Immature natural killer cell (primary cell): ENCODE measurements at places on chromosomes 2 and 18.

DNA sequence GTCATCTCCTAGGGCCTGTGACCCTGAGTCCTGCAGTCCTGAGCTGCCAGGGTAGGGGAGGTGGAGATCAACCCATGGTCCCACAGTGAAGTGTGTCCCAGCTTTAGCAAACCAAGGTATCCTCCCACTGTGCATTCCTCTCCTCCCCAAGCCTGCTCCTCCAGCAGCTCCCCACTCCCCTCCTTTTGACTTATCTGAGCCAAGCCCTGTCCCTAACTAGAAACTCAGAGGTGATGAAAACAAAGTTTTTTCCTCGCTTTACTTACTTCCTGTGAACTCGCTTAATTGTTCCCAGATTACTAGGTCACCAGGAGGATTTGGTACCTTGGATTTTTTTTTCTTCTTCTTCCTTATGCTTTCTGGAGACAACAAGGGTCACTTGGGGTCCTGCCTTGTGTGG, 80.8 kb downstream of the EHD3 start:
- H3K4me1 ChIP-seq: peaks cover 36% of the 10 kb centered on the region
- H3K27me3 ChIP-seq: peaks cover 2% of the 10 kb centered on the region
- no peak overlapping the region for H3K27ac ChIP-seq
- H3K4me3 ChIP-seq: no peak overlapping the region

GRCh38 chr2:100544911-100545596, 17.7 kb upstream of the PDCL3 start:
- peaks cover 6% of the 10 kb centered on the region for H3K36me3 ChIP-seq
- no peak overlapping the region for H3K4me3 ChIP-seq
- H3K4me1 ChIP-seq: no peaks in the 10 kb centered on the region
- DNase-seq: no peak

DNA sequence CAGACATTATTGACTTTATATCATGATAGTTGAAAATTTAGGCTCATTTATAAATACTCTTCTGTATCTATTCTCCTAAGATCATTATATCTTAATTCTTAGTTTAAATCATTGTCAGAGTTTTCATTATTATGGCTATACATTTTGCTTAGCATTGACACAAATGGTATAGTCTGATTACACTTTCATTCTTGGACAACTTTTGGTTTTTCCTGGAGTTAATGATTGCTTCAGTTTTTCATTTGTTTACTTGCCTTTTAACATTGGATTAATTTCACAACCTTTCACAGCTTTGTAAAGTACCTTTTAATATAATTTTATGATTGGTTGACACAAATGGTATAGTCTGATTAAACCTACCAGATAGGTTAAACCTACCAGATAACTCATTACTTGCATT, 298.2 kb downstream of the DYSF start:
- H3K4me1 ChIP-seq: no peaks in the 10 kb centered on the region
- H3K27ac ChIP-seq: no peak overlapping the region
- peaks cover 5% of the 10 kb centered on the region for H3K27me3 ChIP-seq

DNA sequence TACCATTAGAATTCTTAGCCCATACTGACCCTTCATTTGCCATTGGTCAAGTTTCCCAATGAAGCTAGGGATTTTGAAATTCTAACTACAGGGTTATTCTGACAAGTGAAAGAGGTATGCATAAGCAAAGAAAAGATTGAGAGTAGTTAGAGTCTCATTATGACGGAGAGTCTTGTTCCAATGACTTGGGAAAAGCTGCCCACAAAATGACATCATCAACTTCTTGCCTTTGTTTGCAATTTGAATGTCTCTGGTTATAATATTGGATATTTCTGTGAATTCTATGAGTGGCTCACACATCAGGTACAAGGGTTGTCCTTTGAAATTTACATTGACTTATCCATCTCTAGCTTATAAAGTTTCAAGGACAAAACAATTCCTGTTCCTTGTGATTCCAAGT, 772.2 kb downstream of the TRIB2 start:
- H3K36me3 ChIP-seq: no peaks in the 10 kb centered on the region
- DNase-seq: no peak
- no peak overlapping the region for H3K4me3 ChIP-seq
- H3K27ac ChIP-seq: no peak overlapping the region
- H3K27me3 ChIP-seq: no peaks in the 10 kb centered on the region

DNA sequence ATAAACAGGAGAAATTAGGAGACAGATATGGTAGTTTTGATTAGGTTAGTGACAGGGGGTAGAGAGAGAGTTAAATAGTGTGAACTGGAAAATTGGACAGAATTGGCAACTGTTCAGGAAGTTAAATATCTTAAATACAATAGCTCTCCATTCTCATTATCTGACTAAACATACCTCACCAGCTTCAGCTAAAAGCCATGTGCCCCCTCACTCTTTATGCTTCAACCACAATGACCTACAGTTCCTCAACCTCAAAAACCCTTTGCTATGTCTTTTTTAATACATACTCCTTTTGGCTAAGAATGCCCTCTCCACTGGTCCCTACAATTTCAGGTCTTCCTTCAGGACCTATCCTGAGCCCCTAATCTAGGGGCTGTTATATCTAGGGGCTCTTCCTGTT, 740.2 kb upstream of the ZEB2 start:
- H3K27ac ChIP-seq: no peak overlapping the region
- H3K4me3 ChIP-seq: peak overlapping the region; percentile 59
- H3K36me3 ChIP-seq: peaks cover 2% of the 10 kb centered on the region

DNA sequence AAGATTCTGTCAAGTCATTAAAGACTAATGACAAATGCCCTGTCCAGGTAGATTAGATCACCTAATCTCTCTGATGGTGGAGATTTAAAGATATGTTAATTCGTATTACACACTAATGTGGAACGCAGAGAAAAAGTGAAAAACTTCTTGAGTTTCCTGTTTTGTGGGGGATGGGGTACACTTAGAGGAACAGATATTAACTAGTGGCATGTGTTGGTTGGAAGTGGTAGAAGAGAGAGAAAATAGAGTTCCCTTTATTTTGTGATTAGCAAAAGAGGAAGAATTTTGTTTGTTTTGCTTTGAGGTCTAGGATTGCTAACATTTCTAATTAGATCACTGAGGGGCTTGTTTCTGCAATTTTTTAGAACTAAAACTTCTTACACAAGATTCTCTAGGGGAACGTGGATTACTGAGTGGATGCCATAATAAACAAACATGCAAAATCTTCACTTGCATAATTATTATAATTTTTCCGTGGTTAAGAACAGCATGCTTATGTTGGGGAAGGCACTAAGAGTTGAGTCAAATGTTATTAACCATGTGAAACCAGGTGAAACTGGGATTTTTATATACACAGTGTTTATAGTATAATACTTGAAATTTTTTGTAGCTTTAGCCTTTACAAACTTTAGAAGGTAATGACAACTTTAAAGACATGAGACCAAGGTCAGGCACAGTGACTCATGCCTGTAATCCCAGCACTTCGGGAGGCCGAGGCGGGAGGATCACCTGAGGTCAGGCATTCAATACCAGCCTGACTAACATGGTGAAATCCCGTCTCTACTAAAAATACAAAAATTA, 97.4 kb upstream of the STK17B start:
- H3K4me1 ChIP-seq: peaks cover 41% of the 10 kb centered on the region
- peak overlapping the region; percentile 1 for H3K4me3 ChIP-seq
- no peaks in the 10 kb centered on the region for H3K36me3 ChIP-seq
- no peaks in the 10 kb centered on the region for H3K27me3 ChIP-seq
- H3K27ac ChIP-seq: peak overlapping the region; percentile 87

DNA sequence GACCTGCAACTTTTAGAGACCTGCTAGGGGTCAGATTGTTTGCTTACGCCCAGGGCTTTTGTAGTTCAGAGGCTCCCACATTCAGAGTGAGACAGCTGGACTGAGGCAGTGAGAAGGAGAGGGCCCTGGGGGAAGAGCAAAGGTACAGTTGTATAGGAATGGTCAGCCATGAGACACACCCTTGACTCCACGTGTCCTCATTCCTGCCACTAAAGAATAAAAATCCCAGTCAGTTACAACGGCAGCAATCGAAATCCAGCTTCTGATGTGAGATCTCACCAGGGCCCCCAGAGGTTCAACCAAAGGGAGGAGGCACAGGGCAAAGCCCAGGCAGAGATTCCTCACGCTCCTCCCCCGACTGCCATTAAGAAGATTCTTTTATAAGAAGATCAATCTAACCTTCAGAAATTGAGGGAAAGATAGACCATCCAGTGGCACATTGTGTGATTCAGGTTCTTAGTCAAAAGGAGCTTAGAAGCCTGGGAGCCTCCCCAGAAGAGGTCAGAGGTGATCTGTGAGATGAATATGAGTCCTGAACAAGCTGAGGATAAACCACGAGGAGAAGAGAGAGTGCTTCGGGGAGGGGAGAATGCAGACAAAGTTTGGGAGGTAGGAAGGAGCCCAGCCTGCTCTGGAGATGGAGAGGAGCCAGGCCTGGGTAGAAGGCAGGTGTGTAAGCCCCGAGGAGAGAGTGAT, 317.0 kb downstream of the CYP26B1 start:
- H3K4me1 ChIP-seq: no peaks in the 10 kb centered on the region
- no peaks in the 10 kb centered on the region for H3K27me3 ChIP-seq
- no peaks in the 10 kb centered on the region for H3K36me3 ChIP-seq
- no peak overlapping the region for H3K27ac ChIP-seq
- H3K4me3 ChIP-seq: no peak overlapping the region
- no peak for DNase-seq

GRCh38 chr18:44927127-44927849, 246.6 kb downstream of the SETBP1 start:
- H3K4me3 ChIP-seq: no peak overlapping the region
- H3K4me1 ChIP-seq: peaks cover 4% of the 10 kb centered on the region
- H3K27ac ChIP-seq: no peak overlapping the region
- DNase-seq: no peak
- H3K36me3 ChIP-seq: peaks cover 14% of the 10 kb centered on the region

GRCh38 chr2:23293063-23293462, 91.9 kb upstream of the KLHL29 start:
- no peaks in the 10 kb centered on the region for H3K36me3 ChIP-seq
- no peak overlapping the region for H3K27ac ChIP-seq
- no peak overlapping the region for H3K4me3 ChIP-seq
- H3K4me1 ChIP-seq: no peaks in the 10 kb centered on the region

GRCh38 chr2:25290811-25291495, 50.8 kb downstream of the DNMT3A start:
- no peak overlapping the region for H3K4me3 ChIP-seq
- peaks cover 6% of the 10 kb centered on the region for H3K27me3 ChIP-seq
- no peaks in the 10 kb centered on the region for H3K36me3 ChIP-seq
- H3K4me1 ChIP-seq: peaks cover 48% of the 10 kb centered on the region

GRCh38 chr2:152907046-152907445, 188.6 kb downstream of the ARL6IP6 start:
- no peak overlapping the region for H3K27ac ChIP-seq
- no peaks in the 10 kb centered on the region for H3K36me3 ChIP-seq
- DNase-seq: no peak
- H3K27me3 ChIP-seq: no peaks in the 10 kb centered on the region

DNA sequence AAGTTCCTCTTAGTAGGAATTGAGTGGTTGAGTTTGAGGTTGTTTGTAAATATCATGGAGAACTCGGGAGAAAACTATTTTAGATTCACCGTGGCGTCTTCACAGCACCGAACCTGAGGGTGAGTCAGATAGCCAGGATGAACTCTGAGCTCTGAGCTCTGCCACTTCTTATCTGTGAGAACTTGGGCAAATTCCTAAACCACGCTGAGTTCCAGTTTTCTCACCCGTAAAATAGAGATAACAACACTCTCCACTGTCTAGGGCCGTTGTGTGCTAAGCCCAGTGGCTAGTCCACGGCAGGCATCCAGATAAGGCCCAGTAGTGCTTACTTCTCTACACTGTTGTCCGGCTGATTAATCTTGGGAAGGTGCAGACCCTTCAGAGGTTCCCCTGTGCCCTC, 7.0 kb downstream of the KIF5C start:
- H3K27me3 ChIP-seq: peaks cover 9% of the 10 kb centered on the region
- no peak overlapping the region for H3K4me3 ChIP-seq
- peaks cover 3% of the 10 kb centered on the region for H3K36me3 ChIP-seq
- no peak for DNase-seq

GRCh38 chr18:27894746-27895145, 282.2 kb downstream of the CDH2 start:
- no peaks in the 10 kb centered on the region for H3K36me3 ChIP-seq
- H3K4me3 ChIP-seq: no peak overlapping the region
- H3K27ac ChIP-seq: no peak overlapping the region

GRCh38 chr2:100013892-100014677, 128.3 kb downstream of the AFF3 start:
- H3K4me1 ChIP-seq: no peaks in the 10 kb centered on the region
- H3K27me3 ChIP-seq: peaks cover 5% of the 10 kb centered on the region
- DNase-seq: no peak
- no peaks in the 10 kb centered on the region for H3K36me3 ChIP-seq
- no peak overlapping the region for H3K27ac ChIP-seq

GRCh38 chr2:65980531-65980930, 454.4 kb upstream of the MEIS1 start:
- H3K27me3 ChIP-seq: no peaks in the 10 kb centered on the region
- no peaks in the 10 kb centered on the region for H3K4me1 ChIP-seq
- no peak overlapping the region for H3K4me3 ChIP-seq

GRCh38 chr18:22643731-22644130, 226.0 kb upstream of the CTAGE1 start:
- H3K27me3 ChIP-seq: peaks cover 2% of the 10 kb centered on the region
- no peaks in the 10 kb centered on the region for H3K4me1 ChIP-seq
- H3K27ac ChIP-seq: no peak overlapping the region
- no peak for DNase-seq
- H3K36me3 ChIP-seq: no peaks in the 10 kb centered on the region

DNA sequence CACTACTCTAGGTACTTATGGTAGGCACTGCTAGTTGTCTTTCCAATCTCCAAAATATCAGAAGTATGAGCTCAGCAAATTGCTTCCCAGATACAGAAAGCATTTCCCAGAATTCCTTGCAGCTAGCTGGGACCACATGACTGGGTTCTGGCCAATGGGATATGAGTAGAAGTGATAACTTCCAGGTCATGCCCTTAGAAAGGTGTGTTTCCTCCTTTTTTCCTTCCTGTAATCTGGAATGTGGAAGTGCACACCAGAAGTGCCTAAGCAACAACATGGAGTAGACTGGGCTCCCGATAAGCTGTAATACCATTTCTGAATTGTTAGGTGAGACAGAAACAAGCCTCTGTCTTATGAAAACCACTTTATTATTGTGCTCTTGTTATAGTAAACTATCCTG, 279.8 kb downstream of the ZNF385B start:
- no peaks in the 10 kb centered on the region for H3K36me3 ChIP-seq
- H3K4me1 ChIP-seq: no peaks in the 10 kb centered on the region
- H3K27me3 ChIP-seq: no peaks in the 10 kb centered on the region
- no peak overlapping the region for H3K27ac ChIP-seq
- no peak overlapping the region for H3K4me3 ChIP-seq

DNA sequence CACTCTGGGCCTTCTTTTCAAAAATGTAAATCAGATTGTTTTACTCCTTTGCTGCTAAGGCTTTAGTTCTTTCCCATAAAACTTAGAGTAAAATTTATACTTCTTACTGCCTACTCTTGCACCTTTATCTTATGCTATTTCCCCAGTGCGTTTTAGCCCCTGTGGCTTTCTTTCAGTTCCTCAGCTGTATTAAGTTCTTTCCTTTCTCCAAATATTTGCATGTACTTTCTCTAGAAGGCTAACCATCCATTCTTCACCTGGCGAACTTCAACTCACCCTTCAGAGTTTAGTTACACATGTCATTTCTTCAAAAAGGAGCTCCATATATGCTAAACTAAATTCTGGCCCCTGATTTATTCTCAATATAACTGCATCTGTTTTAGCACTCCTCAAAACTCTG, 160.7 kb downstream of the FSHR start:
- H3K27ac ChIP-seq: no peak overlapping the region
- no peak overlapping the region for H3K4me3 ChIP-seq
- no peaks in the 10 kb centered on the region for H3K36me3 ChIP-seq
- DNase-seq: no peak

GRCh38 chr2:45643543-45644542, 7.6 kb upstream of the PRKCE start:
- H3K27ac ChIP-seq: no peak overlapping the region
- H3K27me3 ChIP-seq: peaks cover 10% of the 10 kb centered on the region
- peak overlapping the region; percentile 59 for H3K4me3 ChIP-seq
- H3K4me1 ChIP-seq: peaks cover 4% of the 10 kb centered on the region
- no peaks in the 10 kb centered on the region for H3K36me3 ChIP-seq
